ENCODE measurements at places on chromosomes 3 and 15.
A peak's percentile ranks its signal among the peaks of the same experiment; 100 is the strongest.

- no peak for DNase-seq
Observed at GRCh38 chr3:188341501-188341900, 187.5 kb downstream of the LPP start.

GRCh38 chr15:37764733-37765191 lies 169.7 kb upstream of the TMCO5A start:
- DNase-seq, result peak; percentile 81

GRCh38 chr15:50531766-50532165 lies 14.7 kb downstream of the USP50 start:
- no peak for DNase-seq

DNA sequence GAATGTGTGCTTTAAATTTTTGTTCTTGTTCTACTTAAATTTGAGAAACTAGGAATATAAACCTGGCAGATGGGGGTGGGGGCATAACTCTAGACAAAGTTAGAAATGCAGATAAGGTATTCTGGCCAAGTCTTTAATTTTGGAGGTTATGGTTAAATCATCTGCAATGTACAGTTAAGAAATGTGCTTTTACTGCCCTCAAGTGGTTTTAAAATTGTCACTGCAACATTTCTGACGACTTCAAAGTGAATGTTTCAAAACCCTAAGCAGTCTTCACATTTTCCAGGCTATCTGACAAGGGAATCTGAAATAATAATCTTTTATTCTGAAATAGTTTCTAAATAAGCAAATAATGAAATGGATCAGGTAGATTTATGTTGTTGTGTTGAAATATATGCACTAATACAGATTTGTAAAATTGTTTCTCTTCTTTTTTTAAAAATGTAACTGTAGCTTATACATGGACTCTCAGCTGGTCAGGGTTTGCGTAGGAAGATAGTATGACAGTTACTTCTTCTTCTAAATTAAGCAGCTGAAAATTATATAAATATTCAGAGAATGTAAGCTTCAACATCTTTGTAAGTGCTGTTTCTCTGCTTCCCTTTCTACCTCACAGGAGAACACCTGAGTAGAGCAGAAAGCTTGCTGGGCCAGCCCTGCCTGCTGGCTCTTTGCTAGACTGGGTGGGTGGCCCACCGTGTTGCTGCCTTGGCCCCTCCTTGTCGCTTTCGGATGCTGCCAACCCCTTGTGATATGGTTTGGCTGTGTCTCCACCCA lies 45.0 kb downstream of the SUCNR1 start:
- peak; percentile 75 for DNase-seq

- DNase-seq, result no peak
Observed at GRCh38 chr3:118818386-118818785, 216.3 kb downstream of the IGSF11 start.

GRCh38 chr15:40823572-40824343 lies 4.8 kb downstream of the PPP1R14D start:
- no peak for DNase-seq

DNA sequence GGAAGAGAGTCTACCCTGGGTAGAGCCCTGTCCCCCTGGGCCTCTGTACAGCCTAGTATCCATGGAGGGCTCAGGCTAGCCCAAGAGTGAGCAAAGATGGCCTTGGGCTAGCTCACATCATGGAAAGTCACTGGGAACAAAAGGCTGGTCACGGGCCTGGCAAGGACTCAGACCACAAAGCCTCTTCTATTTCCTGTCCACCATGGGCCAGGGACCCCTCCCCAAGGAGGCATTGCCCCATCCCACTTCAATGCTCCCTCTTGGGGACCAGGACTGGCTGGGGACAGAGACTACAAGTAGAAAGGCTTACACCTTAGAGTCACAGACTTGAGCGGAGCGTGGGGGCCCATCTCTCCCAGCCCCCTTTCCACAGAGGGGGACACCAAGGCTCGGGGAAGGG lies 16.9 kb downstream of the DUSP7 start:
- no peak for DNase-seq

DNA sequence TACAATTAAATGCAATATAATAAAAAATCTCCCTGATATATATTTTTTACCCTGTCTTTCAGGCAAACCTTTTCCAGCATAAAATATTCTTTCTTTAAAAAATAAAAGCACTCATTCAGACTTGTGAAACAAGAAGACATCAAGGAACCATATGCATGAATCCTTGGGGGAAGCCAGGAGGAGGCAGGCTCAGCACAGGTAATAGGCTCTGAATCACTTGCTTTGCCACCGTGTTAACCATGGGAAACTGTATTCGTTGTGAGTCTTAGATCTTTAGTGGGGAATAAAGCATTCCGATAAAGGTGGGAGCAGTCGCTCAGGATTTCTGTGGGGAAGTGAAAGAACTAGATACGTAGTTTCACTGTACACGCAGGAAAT lies 42.4 kb downstream of the FBN1 start:
- no peak for DNase-seq

- DNase-seq, result peak; percentile 36
Observed at GRCh38 chr3:89851974-89852621, 744.7 kb downstream of the EPHA3 start.

- DNase-seq, result no peak
Observed at GRCh38 chr3:127141921-127142730, 50.8 kb upstream of the PRR23E start.

- no peak for DNase-seq
Observed at GRCh38 chr3:97612632-97613031, 151.9 kb upstream of the ARL6 start.

DNA sequence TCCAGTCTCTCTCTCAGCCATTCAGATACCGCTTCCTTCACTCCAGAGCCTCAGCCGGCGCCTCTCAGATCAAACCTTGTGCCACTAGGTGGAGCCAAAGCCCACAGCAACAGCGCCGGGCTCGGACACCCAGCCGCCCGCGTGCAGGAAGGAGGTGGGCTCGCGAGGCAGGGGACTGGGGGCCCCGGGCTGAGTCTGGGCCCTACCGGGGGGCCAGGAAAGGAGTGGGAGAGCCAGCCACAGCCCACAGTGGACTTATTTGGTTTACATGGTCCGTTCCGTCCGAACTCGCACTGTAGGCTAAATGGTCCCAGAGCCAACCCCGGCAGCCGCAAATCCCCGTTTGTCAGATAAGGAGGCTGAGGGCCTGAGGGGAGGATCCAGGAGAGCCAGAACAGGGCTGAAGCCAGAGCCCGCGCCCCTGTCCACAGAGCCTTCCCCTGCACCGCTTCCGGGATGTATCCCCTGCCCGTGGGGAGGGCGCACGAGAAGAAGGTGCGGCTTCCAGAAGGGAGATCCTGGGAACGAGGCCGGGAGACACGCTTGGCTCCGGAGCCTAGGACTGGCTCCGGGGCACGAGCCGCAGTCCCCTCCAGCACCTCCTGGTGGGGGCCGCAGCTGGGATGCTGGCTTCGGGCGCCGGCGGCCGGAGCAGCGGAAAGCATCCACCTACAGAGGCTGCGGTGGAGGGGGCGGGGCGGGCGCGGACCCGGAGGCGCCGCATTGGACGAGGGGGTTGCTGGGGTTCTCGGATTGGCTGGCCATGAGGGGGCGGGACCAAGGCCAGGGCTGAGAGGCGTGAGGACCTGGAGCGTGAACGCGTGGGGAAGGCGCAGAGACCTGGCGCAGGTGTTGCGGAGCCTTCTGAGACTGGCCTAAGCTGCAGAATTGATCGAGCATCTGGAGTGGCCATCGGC lies 6.5 kb upstream of the CYP11A1 start:
- peak; percentile 94 for DNase-seq

- DNase-seq, result no peak
Observed at GRCh38 chr3:55313666-55314065, 173.4 kb downstream of the WNT5A start.

- no peak for DNase-seq
Observed at GRCh38 chr3:58833491-58833890, 166.9 kb upstream of the FAM3D start.

- DNase-seq, result no peak
Observed at GRCh38 chr3:23438657-23439056, 235.5 kb downstream of the UBE2E2 start.

GRCh38 chr3:76043746-76044145 lies 258.4 kb upstream of the ZNF717 start:
- DNase-seq, result no peak

DNA sequence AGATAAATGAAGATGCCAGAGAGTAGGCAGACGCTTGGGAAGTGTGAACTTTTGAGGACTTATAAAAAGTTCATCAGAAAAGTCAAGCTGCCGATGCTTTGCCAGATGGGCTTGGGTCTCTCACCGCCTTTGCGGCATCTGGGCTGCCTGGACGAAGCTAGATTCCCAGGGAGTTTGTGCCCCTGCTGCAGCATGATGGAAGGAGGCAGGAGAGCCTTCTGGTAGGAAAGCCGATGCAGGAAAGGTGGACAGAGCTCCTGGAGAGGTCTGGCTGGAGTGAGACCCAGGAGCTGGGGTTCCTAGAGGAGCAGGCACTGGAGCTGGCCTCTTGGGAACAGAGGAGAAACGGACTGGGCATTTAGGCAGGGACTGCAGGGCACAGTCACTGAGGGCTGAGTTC lies 51.9 kb upstream of the ATP2B2 start:
- DNase-seq, result no peak

GRCh38 chr3:66353039-66353438 lies 132.2 kb downstream of the SLC25A26 start:
- no peak for DNase-seq

DNA sequence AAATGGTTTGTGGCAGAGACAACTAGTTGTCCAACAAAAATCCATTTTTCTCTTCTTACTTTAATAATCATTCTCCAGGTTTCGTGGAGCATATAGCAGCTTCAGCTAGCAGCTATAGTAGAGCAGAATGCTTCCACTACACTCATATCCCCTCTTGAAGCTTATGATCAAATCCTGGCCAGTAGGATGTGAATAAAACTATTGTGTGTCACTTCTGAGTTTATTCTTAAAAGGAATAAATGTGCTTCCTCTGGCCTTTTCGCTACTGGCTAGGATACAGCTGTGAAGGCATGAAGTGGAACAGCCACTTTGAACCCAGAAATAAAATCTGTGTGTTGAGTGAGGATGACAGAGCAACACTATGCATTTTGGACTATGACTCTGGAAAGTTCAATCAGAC lies 7.8 kb upstream of the CPOX start:
- no peak for DNase-seq

DNA sequence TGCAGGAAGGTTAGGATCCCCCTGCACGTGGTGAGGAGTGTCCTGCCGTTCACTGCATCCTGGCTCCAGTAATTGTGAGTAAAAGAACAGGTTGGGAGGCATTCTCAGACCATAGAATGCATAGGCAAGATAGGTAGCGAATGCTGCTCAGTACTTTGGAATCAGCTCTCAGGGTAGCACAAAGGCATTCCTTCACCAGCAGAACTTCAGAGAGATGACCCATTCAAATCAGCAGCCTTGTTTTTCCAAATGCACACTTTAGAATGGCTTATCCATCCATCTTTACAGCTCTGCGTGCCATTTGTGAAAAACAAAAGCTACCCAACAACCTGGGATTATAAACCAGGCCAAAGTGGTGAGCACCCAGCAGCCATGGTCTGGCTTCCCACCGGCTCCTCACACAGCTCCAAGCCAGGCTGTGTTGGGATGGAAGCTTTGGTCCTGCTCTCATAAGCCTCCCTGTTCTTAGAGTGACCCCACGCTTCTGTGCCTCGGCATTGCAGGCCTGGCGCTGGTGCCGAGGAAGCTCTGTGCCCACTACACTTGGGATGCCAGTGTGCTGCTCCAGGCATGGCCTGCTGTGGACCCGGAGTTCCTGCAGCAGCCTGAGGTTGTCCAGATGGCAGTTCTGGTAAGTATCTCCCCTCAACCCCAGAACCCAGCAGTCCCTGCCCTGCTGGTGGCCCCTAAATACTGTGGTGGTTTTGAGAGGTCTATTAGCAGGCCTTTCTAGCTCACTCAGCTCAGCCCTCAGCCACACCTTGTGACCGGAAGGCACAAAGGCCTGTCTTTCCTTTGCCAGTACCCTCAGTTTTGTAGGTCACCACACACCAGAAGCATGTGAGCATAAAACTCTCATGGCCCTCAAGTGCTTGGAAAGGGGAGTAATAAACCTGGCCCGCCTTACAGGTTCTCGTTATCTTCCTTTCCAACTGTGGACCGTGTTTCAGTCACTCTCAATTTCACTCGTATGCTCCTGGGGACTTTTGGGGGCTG lies 52.9 kb upstream of the LIMD1 start:
- DNase-seq, result no peak

DNA sequence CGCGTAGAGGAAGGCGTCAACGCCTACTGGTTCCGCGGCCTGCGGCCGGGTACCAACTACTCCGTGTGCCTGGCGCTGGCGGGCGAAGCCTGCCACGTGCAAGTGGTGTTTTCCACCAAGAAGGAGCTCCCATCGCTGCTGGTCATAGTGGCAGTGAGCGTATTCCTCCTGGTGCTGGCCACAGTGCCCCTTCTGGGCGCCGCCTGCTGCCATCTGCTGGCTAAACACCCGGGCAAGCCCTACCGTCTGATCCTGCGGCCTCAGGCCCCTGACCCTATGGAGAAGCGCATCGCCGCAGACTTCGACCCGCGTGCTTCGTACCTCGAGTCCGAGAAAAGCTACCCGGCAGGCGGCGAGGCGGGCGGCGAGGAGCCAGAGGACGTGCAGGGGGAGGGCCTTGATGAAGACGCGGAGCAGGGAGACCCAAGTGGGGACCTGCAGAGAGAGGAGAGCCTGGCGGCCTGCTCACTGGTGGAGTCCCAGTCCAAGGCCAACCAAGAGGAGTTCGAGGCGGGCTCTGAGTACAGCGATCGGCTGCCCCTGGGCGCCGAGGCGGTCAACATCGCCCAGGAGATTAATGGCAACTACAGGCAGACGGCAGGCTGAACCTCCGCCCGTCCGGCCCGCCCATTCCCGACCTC lies 4.1 kb downstream of the ISLR2 start:
- no peak for DNase-seq
